Stimulated activated CD8-positive, alpha-beta memory T cell treated with anti-CD3 and anti-CD28 coated beads, Interleukin-7, amount 100 ng/mL, for 1 hour (primary cell): ENCODE measurements at places on chromosomes 4 and X.

GRCh38 chr4:88697141-88697540, 488 bp downstream of the NAP1L5 start:
- DNase-seq = no peak

DNA sequence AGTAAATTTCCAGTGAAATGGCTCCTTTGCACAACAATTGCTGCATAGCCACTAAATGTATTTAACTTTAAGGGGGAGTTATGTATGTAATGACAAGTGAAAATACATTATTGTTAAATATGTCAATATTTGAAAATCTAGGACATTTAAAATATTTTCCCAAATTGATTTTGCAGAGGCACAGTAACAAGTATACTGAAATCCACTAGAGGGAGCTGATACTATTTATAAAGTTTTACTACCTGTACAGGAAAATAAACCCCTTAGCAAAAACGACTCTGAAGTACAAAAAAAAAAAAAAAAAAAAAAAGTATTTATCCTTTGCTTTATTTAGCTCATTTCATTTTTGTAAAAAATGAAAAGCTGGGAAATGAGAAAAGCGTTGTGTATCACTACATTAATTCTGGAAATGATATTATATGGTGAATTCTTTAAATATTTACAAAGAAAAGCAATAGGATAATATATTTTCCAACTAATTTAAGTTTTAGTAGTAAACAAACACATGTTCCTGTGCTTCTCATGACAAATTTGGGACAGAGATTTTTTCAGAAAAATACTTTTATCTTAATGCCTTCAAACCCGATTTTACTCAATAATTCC, 727.7 kb downstream of the DMD start:
- no peak for DNase-seq

GRCh38 chr4:24330172-24330571, 254.2 kb downstream of the DHX15 start:
- no peak for DNase-seq

DNA sequence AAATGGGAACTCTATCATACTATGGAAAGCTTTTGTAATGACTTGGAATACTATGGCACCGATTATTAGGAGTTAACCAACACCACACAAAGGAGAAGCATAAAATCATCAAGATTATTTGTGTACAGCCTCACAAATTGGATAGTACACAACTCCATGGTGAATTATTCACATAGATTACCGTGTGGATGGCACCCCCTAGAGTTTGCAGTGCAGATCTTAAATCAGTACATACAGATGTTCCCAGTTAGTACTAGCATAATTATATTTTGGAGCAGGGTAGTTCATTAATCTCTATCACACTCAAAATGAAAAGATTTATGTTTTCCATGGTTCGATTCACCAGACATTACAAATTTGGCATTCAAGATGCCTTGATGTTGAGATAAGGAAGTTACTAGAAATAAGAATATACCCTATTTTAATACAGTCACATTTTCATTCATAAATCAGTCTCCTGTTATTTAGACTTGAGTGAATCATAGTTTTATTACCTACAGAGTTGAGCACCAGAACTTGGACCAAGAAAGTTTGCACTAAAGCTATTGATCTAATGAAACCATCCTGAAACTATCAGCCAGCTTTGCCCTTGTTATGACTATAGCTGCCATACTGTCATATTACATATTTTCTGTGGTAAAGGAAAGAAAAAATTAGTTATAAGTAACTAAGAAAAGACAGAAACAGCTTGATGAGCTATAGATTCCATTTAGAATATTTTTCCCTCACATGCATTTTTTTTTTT, 531.8 kb downstream of the GLUD2 start:
- no peak for DNase-seq

GRCh38 chr4:25320773-25321172, 8.2 kb downstream of the ZCCHC4 start:
- DNase-seq = no peak

DNA sequence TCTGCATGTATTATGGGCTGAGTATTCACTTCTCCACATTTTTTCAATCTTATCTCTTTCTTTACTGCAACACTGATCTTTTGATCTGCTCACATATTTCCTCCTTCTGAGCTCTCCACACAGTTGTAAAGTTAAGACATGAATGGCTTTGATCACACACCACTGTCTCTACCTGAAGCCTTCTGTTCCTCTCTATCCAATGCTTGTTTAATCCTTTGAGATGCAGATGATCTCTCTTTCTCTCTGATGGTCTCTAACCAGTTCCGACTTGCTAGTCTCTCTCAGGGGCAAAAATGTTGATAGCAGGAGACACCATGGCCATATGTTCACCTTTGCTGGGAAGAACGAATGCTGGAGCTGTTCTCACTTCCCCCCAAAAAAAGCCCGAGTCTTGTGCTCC, 162.4 kb downstream of the UNC5C start:
- no peak for DNase-seq

DNA sequence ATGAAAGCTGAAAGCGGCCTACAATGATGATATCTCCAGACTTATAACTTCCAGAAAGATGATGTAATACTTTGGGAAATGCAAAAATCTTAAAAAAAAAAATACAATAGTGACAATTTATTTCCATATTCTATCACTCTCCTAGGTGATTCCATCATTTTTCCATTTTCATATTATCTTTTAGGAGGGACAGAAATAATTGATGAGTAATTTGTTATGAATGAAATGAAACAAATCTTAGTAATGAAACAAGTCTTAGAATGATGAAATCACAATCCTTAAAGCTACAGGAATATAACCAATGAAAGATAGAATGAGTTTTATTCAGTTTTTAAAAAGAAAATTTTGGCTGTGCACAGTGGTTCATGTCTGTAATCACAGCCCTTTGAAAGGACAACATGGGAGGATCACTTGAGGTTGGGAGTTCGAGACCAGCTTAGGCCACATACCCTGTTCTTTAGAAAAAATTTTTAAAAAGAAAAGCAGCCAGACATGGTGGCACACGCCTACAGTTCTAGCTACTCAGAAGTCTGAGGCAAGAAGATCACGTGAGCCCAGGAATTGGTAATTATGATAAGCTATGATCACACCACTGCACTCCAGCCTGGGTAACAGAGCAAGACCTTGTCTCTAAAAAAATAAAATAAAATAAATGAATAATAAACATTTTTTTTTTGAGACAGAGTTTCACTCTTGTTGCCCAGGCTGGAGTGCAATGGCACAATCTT, 21.7 kb downstream of the CLOCK start:
- DNase-seq = no peak

DNA sequence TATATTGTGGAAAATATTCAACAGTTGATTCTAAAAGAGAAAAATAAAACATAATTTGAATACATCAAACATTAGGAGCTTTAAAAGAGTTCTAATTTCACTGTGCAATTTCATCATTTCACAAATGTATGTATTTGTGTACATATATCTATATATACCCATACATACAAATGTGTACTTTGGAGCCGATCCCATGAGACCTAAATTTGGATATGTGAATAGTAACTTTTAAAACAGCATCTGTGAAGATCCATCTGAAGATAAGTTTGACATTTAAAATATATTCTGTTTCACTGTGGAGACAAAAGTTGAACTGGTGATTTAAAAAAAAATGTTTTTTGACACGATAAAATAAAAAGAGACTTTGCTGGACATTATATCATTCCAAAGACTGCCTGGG, 374.0 kb downstream of the TMA16 start:
- no peak for DNase-seq

GRCh38 chr4:38757945-38758600, 24.7 kb downstream of the TLR10 start:
- no peak for DNase-seq

DNA sequence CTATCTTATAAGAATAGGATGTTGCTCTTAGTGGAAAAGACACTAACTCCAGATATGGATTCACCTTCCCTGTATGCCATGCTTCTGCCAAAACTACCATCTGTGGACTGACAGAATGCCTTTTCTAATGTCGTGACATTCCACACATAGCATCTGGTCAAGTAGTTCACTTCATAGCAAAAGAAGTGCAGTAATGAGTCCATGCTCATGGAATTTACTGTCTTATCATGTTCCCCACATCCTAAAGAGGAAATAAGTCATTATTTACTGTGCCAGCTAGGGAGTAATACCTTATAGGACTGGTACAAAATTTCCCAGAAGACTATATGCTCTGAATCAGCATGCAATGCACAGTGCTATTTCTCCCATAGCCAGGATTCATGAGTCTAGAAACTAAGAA, 562.4 kb downstream of the TLL1 start:
- no peak for DNase-seq

DNA sequence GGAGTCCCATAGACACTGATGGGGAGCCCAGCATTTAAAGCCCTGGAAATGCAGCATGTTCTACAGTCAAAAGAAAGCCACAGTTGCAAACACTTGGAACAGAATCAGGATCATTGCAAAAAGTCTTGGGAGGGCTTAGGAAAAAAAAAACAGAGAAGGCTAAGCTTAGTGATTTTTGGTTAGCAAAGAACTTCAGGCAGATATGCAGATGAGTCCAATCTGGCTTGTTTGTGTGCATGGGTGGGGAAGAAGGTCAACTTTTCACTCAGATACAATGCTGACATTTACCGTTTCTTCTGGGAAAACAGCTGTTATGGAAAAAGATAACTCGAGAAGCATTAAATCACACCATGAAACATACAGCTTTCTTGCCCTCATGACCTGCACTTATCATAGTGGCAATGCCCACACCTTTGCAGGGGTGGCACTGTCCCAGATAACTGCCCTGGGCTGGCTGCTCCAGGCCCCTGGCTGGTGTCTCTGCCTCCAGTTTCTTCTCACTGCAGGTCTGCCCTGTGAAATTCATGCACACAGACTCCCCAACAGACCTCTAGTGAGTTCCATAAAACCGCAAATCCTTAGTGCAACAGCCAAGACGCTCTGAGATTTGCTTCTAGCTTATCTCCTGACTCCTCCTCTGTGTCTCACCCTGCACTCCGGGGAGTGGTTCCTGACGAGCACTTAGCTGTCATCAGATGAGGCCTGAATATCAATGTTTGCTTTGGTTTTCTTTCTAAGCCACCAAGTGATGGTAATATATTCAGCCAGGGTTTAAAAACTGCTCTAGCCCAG, 99.2 kb downstream of the DRD5 start:
- no peak for DNase-seq

GRCh38 chrX:24080704-24081103, 25.9 kb downstream of the EIF2S3 start:
- DNase-seq = no peak

DNA sequence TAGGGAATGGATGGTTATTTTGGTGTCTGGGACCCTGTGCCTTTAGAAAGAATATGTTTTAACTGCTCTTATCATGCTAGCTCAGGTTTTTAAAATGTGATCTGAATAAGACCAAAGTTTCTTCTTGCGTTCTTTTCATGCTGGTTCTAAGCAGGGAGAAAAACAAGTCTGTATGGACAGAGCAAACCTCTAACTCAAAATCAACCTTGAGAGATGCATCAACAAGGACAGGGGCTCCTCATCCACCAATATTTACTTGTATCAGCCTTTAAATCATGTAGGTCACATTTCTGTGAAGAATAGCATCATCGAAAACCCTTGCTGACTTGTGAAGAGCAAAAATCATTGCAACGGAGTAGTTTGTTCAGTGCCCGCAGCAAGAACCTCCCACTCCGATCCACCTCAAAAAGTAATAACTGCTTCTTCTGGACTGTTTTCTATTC, 1.2 kb downstream of the ATP10D start:
- DNase-seq = no peak

DNA sequence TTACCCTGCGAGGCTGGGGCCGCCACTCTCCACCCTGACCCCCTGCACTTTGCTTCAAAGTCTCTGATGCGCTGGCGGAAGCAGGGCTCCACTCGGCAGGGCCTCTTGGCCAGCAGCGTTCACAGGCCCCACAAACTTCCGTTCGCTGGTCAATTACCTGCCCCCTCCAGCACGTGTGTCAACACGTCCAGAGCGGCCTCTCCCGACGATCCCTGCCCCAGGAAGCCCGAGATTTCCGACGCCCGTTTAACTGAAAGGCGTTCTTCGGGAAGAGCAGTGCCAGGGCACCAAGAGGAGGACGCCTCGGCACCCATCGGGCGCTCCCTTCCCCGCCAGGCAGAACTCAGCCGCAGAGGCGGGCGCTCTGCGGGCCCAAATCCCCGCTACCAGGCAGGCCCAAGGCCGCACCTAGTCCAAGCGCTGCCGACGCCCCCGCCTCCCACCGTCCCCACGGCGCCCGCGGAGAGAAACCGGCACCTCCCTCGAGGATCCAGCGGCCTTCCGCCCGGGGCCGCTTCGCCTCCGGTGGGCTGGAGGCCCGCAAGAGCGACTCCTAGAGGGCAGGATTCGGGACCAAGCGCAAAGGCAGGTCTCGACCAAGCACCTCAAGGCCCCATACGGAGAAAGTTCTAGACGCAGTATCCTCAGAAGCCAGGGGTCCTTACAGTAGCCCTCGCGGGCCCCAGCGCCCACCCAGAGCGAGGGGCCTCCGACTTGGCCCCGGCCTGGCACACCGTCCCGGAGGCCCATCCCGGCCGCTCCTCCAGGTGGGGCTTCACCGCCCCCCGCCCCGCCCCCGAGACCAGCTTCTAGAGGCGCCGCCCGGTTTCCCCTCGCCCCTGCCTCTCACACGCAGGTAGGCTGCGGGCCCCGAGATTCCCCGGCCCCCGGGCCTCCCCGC, 586 bp downstream of the BCAP31 start:
- no peak for DNase-seq

DNA sequence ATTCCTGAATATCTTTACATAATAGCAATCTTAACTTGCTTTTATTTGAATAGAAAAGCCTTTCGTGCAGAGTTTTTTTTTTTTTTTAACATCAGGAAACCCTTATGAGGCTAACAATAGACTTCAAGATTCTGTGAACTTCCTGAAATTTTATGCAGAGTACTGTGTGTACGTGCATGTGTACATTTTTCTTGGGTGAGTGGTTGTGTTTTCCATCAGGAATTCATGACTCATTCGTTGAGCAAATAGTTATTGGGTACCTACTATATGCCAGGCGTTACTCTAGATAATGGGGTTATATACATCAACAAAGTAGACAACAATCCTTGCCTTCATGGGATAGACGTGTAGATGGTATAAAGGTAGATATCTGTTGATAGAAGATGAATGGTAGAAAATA, 59.1 kb downstream of the MRPL1 start:
- no peak for DNase-seq

DNA sequence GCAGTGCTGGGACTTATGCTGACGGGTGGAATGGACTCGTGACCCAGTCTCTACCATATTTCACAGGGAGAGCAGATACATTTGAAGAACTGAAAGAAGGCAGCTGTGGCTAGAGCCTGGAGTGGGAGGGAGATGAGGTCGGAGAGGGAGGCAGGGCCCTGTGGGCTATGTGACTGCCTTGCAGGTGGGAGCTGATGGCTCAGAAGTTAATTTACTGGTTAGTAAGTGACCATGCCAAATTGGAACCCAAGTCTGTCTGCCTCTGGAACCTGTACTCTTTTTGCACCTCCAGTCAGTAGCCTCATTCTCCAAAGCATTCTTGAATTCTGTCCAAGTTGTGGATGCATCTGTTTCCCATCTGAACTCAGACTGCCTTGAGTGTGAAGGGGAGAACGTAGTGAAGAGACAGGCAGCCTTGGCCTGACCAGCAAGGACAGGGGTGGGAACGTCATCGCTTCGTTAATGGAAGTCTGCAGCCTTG, 92.3 kb downstream of the REPS2 start:
- DNase-seq = no peak
